Muscle of arm (tissue), 14 donors: ENCODE measurements at places on chromosomes 1 and 21.

- DNase-seq = no peak
These were observed 696.7 kb downstream of the MRPL39 start for GRCh38 chr21:24910591-24910990.

DNA sequence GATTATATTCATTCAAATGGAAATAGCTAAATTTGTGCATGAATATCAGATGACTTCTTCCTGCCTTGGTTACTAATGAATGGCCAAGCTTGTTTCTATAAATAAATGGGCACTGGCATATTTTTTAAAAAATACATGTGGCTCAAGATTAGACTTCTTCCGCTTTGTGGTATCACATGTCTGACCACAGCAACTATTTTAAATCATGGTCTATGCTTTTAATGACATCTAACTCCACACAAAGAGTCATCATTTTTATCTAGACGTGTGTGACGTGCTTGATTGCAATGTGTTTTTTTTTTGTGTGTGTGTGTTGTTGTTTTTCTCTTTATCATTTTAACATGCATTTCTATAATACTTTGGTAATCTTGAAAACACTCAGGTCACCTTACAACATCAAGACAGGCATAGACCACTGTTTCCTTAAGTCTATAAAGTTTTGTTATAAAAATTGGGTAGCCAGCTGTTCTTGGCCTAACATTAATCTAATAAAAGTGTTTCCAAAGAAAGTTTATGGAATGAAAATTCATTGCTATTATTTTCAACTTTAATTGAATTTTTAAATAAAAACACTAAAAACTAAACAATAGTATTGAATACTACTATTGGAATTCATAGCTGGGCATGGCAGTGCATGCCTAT lies 29.5 kb downstream of the RGS1 start:
- DNase-seq = no peak

- no peak for DNase-seq
These were observed 84.2 kb downstream of the SH3GLB1 start for GRCh38 chr1:86788300-86789206.

DNA sequence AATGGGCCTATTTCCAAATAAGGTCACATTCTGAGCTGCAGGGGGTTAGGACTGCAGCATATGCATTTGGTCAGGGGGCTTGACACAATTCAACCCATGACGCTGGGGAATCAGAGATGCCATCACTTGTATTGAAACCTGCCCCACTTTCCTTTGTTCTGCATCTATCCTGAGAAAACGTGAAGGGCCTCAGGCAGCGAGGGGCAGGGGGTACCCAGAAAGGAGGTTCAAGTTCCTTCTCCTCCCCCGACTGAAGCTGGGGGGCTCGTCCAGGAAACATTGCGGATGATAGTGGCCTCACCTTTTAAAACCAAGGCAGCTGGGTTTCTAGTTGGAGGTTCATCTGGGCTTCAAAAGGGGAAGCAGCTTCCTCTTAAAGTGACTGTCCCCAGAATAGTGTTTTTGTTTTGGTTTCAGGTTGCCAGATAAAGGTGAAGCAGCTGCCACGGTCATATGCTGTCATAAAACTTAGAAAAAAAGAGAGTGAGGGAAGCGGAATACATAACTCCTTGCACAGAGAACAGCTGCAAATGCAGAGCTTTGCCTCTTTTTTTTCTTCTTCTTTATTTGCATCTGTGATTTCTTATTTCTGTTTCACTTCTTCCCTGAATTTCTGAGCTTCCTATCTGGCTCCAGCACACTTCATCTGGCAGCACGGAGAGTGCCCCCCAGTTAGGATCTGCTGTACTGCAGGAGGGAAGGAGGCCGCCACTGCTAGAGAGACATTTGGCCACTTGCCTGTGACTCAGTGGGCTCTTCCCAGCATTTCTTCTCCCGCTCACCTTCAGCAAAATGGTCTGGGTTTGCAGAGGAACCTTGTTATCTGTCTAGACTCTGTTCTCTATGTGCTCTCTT lies 142.0 kb downstream of the AJAP1 start:
- no peak for DNase-seq

DNA sequence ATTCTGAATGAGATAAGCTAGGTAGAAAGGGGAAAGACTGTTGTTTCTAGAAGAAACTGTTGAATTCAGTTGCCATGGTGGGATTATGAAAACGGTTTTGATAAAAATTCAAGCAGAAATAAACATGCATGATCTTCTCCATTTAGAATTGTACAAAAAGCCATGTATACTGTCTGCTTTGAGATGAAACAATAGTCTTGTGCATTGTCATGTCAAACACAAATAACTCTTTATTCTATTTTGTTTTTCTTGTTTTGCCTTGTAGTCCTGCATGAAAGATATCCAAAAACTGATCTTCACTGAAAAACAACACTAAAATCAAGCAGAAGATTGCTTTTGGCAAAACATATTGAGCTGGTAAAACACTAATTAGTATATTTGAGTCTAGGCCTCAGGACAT lies 659.9 kb downstream of the LTN1 start:
- no peak for DNase-seq

- peak; percentile 74 for DNase-seq
These were observed 493 bp downstream of the DISC1 start for GRCh38 chr1:231626951-231627614.

DNA sequence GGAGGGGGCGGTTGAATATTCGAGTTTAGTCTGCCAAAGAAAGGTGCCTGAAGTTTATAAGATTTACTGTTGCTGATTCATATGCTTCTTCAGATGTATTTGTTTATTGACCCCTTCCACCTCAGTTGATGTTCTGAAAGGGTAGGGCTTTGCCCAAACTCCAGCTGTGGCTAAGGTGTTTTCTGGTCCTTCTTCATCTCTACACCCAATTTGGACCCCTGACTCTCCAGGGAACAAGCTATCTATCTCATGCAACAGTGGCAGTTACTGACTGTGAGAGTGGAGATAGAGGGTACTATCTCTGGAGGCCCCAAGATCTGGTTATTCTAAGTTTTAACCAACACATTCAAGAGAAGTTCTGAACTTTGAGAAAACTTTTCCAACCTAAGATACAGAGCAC lies 12.6 kb upstream of the ALG14 start:
- DNase-seq = no peak
